Activated CD8-positive, alpha-beta memory T cell treated with anti-CD3 and anti-CD28 coated beads for 1 hour (primary cell): ENCODE measurements at places on chromosomes 11 and 22.

DNA sequence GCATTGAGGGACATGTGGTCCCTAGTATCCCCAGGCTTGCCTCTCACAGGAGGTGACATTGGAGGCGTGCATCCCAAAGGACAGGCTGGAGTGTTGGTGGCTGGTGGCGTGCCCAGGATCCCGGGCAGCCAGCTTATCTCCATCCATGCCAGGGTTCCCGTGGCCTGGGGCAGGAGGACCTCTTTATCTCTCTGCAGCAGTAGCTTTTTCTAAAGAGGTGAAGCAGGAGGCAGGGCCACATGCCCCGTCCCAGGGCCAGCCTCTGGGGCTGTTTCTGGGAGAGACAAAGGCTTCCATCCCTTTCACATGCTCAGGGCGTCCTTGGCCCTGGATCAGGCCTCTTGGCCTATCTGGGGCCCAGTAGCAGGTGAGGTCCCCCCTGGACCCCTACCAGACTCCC, 19.7 kb downstream of the PARVG start:
- no peak for DNase-seq

- DNase-seq = no peak
Observed at GRCh38 chr11:65625628-65626342, 10.2 kb downstream of the PCNX3 start.

GRCh38 chr11:94767701-94768601, at the start of gene AMOTL1:
Gene AMOTL1, plus strand, starts transcription at chr11:94768356. Its CDS starts 156 bp downstream, at chr11:94768512.
- no peak for DNase-seq

- DNase-seq = no peak
Observed at GRCh38 chr11:44701276-44701675, 25.5 kb upstream of the TSPAN18 start.

DNA sequence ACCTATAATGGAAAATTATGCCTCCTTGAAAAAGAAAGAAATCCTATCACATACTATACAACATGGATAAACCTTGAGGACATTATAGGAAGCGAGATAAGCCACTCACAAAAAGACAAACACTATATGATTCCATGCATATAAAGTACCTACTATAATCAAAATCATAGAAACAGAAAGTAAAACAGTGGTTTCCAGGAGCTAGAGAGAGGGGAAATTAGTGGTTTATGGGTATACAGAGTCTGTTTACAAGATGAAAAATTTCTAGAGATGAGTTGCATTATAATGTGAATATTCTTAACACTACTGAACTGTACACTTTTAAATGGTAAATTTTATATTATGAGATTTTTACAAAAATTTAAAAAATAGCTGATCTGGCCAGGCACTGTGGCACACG, 40.5 kb upstream of the ARHGAP42 start:
- no peak for DNase-seq

DNA sequence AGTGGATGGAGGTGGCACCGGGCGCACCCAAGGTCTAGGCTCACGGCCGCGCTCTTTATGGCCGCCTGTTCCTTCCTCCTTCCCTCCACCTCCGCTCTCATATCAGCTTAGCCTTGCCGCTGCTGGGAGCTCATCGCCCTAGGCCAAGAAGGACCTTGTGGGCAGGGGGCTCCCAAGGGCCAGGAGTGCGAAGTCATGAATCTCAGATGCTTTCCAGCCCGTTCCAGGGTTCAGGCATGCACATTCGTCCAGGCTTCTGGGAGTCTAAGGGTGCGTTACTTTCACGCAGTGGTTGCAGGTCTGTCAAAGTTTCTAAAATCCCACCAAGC, 4.1 kb upstream of the GALR3 start:
- no peak for DNase-seq

DNA sequence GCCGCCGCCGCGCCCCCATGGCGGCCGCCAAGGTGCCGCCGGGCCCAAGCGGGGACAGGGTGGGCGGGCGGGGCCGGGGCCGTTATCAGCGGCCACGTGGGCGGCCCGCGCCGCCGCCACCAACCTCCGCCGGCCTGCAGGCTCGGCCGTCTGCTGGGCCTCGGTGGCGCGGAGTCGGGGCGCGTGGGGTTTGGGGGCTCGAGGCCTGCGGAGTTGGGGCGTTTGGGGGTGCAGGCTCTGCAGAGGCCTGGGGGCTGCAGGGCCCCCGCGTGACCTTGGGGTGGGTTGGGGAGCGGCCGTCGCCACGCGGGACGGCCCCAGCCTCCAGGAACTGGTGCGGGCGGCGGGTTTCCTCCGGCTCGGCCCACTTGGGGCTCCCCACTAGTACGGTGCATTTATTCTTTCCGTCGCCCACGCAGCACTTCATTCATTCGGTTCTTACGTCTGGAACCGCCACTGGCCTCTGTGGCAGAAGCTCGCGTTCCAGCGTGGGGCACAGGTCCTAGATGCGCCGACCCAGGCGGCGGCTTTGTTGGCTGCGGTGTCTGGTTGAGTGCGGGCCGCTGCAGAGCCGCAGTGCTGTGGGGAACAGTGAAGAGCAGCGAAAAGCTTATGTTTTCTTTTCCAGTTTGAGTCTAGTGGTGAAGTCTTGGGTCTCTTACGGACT, 740 bp upstream of the TRMT2A start:
- no peak for DNase-seq

DNA sequence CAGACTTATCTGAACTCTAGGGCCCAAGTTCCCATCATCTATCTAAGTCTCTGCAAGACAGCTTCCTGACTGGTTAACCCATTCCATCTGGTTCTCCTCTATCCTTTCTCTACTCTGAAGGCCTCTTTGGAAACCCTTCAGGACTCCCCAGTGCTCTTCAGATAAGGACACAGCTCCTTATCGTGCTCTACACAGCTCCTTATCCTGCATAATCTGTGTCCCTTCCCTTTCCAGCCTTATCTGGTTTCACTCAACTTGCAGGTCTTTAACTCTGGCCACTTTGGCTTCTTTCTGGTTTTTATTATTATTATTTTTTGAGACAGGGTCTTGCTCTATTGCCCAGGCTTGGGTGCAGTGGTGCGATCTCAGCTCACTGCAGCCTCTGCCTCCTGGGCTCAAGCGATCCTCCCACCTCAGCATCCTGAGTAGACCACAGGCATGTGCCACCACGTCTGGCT, 10.6 kb downstream of the ENDOD1 start:
- DNase-seq = no peak

DNA sequence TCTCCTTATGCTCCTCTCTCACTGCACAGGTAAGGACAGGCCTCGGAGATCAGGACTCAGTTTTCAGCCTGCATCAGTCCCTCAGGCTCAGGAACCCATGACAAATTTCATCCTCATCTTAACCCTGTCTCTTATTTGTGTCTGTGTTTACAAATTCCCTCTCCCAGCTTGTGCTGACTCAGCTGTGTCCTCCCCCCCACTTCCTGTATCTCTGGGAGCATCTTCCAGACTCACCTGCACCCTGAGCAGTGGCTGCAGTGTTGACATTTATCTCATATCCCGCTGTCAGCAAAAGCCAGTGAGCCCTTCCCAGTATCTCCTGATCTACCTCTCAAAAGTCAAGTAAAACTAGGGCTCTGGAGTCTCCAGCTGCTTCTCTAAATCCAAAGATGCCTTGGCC, 65.6 kb upstream of the VPREB1 start:
- DNase-seq = no peak

DNA sequence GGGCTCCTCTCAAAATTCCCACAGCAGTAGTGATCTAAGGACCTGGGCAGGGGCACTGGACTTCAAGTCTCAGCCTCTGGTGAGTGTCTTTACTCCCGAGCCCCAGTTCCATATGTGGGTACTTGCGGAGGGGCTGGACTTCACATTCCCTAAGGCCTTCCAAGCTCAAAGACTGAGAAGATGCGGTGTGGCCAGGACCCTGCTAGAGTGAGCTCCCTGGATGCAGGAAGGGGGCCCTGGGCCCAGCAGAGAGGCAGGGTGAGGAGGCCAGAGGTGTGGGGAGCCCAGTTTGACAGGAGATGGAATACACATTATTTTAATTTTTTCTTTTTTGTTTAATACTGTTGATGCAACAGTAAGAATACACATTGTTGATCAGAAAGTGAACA, 83.7 kb downstream of the IGLL1 start:
- no peak for DNase-seq

GRCh38 chr11:64060263-64060860, 24.6 kb downstream of the FLRT1 start:
- DNase-seq = no peak

DNA sequence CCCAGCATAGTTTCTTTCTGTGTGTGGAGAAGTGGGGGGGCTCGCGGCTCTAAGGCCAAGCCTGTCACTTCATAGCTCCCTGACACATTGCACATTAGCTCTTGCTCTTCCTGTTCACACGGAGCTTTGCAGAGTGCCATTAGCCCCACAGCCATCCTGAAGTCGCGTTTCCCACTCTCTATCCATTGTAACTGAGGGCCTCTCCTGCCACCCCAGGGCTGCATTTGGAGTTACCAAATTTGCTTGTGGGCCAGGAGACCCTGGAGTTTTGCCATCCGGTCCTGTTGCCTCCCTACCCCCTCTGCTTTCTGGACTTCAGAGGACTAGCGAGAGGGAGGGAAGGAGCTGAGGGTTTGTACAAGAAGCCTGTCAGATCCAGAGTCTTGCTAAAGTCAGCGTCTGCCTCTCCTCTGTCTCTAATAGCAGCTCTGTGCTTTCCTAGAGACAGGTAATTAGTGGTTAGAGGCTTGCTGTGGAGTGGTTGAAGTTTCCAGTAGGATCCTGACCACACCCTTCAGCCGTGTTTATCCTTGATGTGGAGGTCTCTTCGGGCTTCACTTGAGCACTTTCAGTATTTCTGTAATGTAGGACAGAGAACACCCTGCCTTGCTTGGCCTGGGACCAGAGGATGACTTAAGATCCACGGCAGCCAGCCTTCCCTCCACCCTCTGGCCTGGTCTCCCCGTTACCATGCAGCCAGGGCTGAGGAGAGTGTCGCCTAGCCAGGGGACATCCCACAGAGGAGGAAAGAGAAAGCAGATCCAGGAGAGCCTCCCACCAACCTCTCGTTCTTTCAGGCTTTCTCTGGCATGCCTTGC, 14.1 kb downstream of the DCPS start:
- DNase-seq = no peak

DNA sequence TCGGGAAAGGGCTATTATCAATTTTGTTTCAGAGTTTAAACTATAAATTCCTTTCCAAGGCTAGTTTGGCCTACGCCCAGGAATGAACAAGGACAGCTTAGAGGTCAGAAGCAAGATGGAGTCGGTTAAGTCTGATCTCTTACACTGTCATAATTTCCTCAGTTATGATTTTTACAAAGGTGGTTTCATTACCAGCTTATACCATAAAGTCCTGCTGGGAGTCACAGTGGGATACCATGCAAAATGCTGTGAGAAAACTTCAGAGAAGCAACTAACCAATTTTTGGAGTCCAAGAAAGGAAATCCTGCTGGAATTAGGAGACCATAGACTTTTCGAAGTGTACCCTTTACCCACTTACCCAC, 17.4 kb upstream of the ZC3H12C start:
- no peak for DNase-seq

DNA sequence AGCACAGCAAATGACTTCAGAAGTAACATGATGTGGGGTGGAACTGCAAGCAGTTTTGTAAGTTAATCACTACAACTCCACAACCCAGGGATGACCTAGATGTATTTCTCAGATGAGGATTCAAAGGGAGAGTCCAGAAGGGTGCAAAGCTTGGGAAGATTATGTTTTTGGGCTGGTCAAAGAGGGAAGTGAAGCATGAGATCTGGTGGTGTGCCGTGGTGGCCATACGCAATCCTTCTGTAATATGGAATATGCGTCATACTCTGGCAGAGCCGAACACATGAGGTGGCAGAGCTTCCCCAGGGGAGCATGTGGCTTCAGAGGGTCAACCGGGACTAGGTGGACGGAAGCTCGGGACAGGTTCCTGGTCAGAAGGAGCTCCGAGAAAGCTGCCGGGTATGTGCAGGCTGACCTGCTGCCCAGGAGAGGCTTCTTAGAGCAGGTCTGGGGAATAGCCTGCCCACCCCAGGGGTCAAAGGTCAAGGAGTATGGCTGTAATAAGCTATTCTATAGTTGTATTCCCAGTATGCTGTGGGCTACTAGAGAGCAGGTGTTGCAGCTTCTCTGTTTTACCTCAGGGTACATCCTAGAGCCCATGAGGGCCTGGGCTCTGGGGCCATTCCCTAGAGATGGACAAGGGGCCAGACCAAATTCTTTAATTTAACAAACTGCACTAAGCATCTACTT, 70.1 kb upstream of the PHOX2A start:
- DNase-seq = no peak

DNA sequence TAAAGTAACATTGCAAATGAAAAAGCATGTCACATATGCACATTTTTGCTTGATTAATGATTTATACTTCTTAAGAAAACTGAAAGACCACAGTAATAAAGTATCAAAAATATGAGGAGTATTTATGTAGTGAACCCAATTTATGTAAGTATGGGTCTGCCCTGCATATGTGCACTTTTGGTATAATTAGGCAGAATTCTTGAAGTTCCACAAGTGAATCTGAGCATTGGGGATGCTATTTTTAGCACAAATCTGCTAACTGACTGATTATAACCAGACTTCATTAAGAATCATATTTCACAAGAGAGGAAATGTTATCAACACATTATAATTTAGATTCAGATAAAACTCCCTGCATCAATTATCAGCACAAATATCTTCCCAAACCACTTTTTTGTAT, 407.1 kb upstream of the LRRC4C start:
- no peak for DNase-seq

DNA sequence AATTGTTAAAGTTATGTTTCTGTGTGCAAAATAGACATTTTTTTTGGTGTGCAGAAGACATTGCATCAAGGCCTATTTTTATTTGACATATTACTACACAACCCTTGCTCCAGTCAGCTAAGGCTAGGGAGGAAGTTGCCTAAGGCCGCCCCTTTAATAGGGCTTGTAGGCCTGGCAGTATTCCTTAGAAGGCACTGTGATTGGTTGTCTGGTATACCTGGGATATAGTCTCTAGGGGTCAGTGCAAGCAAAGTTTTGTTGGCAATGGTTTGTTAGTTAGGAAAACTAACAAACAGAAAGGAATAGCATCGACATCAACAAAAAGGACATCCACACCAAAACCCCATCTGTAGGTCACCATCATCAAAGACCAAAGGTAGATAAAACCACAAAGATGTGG, 16.9 kb downstream of the CCDC15 start:
- no peak for DNase-seq

- no peak for DNase-seq
Observed at GRCh38 chr11:134949121-134950090, 537.4 kb upstream of the B3GAT1 start.

DNA sequence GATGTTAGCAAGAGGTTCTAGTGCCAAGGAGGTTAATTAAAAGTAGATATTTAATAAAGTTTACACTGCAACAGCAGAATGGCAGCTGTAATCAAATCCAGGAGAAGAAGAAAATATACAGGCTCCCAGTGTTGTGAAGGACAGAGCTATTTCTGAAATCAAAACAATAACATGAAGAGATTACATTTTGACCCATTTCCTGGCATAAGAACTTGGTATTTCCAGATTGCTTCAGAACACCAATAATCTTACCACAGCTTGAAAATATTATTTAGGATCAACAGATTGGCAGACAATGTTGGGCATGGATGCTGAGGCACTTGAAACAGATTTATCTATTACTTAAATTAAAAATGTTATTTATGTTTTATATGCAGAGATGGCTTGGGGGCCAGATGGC, 692.5 kb downstream of the KCNA4 start:
- DNase-seq = no peak

- DNase-seq = no peak
Observed at GRCh38 chr11:19105011-19105410, 12.0 kb upstream of the ZDHHC13 start.
